ENCODE measurements at places on chromosomes 5 and 9. TPM values are rescaled to one million over a fixed set of nuclear protein-coding genes. Genes with fewer than 3 reads are reported as not detected.

PCDHGA10 gene
- total RNA-seq, result not detected

DNA sequence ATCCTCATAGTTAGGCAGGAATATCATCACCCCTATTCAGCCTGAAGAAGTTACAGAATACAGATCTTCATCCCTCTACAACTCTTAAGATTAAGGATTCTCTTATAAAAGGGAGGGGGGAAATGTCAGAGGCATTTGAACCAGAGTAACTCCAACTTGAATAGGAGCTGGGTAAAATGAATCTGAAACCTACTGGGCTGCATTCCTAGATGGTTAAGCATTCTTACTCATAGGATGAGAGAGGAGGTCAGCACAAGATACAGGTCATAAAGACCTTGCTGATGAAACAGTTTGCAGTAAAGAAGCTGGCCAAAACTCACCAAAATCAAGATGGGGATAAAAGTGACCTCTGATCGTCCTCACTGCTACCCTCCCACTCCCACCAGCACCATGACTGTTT lies 14.4 kb downstream of the FREM1 start:
- no peaks in the 10 kb centered on the region for H3K4me1 ChIP-seq
- no peak overlapping the region for H3K4me3 ChIP-seq
- H3K27me3 ChIP-seq, result no peaks in the 10 kb centered on the region
- no peak overlapping the region for H3K27ac ChIP-seq

CAMK4 gene
- 77.4 TPM for total RNA-seq

DNA sequence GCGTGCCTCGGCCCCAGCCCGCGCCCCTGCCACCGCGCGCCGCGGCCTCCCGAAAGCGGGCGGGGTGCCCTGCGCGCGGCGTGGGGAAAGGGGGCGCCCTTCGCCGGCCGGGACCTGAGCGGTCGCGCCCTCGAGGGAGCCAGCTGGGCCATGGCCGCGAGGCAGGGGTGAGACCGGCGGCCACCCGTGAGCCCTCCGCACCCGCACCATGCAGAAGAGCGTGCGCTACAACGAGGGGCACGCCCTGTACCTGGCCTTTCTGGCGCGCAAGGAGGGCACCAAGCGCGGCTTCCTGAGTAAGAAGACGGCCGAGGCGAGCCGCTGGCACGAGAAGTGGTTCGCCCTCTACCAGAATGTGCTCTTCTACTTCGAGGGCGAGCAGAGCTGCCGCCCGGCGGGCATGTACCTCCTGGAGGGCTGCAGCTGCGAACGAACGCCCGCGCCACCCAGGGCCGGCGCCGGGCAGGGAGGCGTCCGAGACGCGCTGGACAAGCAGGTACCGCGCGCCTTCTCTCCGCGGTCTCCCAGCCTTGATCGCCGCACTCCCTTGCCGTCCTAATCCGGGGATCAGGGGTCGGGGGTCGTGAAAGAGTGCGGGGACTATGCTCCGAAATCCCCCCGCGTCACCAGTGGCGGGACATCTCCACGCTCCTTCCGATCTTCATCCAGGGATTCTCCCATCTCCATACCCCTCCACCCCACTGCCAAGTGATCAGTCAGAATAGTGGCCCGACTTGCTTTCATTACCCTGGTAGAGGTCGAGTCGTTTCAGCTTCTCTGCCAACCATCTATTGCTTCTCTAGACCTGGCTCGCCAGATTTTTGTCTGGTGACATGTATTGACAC lies 590 bp downstream of the RASGRF2 start:
- H3K27me3 ChIP-seq, result peaks cover 20% of the 10 kb centered on the region
- H3K36me3 ChIP-seq, result peaks cover 8% of the 10 kb centered on the region
- peak; percentile 61 for DNase-seq
- peak overlapping the region; percentile 62 for H3K27ac ChIP-seq
- H3K4me3 ChIP-seq, result peak overlapping the region; percentile 81

DNA sequence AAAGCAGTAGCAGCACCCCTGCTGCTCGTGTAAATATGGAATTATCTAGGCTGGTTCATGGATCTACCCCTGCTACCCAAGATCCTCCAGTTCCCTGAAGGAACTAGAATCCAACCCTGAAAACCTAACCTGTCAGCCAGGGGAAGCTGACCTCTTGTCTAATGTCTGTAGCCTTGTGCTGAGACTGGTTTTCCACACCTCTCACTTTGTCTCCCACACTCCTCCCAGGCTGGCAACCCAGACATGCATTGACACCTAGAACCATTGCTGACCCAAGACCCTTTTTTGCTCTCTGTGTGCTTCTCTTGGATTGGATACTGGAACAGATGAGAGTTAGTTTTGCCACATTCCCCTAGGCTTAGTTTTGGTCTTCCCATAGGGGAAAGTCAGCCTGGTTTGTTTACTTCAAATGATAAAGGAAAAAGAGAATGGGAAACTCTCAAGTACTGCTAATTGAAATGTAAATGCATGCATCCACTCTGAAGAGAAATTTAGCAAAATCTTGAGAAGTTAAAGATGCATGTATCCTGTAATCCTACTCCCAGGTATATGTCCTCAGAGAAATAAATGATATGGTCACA lies 36.6 kb upstream of the NR4A3 start:
- H3K36me3 ChIP-seq, result no peaks in the 10 kb centered on the region
- no peak overlapping the region for H3K27ac ChIP-seq
- DNase-seq, result no peak
- H3K4me1 ChIP-seq, result peaks cover 4% of the 10 kb centered on the region

DNA sequence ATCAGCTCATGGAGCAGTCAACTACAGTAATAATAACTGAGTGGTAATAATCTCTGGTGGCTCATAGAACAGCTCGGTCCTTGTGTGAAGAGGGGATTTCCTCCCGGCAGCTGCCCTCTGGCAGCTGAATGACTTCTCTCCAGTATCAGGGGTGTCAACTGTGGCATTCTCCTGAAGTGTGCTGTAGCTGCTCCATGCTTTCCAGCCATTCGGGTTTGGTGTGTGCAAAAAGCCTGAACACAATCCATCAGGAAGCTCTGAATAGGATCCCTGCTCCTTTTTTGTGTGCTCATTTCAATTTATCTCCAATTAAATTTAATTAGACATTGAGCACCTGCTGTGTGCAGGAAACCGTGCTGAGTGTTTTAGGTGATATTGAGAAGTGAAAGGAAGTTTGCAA lies 59.8 kb upstream of the BARX1 start:
- no peak for DNase-seq
- no peak overlapping the region for H3K27ac ChIP-seq
- peaks cover 5% of the 10 kb centered on the region for H3K27me3 ChIP-seq
- H3K4me1 ChIP-seq, result no peaks in the 10 kb centered on the region
- no peak overlapping the region for H3K4me3 ChIP-seq

- no peaks in the 10 kb centered on the region for H3K4me1 ChIP-seq
- H3K27me3 ChIP-seq, result peaks cover 28% of the 10 kb centered on the region
- no peak overlapping the region for H3K4me3 ChIP-seq
- no peak overlapping the region for H3K27ac ChIP-seq
- no peaks in the 10 kb centered on the region for H3K36me3 ChIP-seq
- DNase-seq, result no peak
These were observed 4.9 kb downstream of the HSPB3 start for GRCh38 chr5:54460181-54460919.

RLN2 gene
- 2.1 TPM for total RNA-seq

GRCh38 chr5:149810856-149811255 lies 80.7 kb downstream of the PPARGC1B start:
- H3K36me3 ChIP-seq, result no peaks in the 10 kb centered on the region
- DNase-seq, result no peak
- no peak overlapping the region for H3K27ac ChIP-seq
- no peak overlapping the region for H3K4me3 ChIP-seq

GRCh38 chr9:1473956-1474634 lies 423.9 kb downstream of the DMRT2 start:
- no peak for DNase-seq
- H3K4me3 ChIP-seq, result no peak overlapping the region
- no peaks in the 10 kb centered on the region for H3K27me3 ChIP-seq
- H3K27ac ChIP-seq, result no peak overlapping the region
- H3K4me1 ChIP-seq, result peaks cover 6% of the 10 kb centered on the region
- no peaks in the 10 kb centered on the region for H3K36me3 ChIP-seq

DNA sequence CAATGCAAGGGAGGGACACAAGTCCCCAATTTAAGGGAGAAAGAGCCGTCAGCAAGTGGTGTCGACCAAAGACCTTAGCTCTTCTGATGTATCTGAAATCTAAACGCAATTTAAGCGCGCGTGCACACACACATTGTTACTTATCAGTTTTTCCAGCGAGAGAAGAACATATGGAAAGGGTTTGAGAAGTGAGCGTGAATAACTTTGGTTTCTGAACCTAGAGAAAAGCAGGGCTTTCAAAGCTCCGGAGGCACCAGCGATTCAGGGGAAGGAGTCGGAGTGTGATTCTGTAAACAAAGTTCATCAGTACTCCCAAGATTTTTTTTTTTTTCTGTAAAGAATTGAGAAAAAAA lies 191.8 kb downstream of the MEF2C start:
- peak overlapping the region; percentile 40 for H3K4me3 ChIP-seq
- peaks cover 4% of the 10 kb centered on the region for H3K36me3 ChIP-seq
- peaks cover 7% of the 10 kb centered on the region for H3K4me1 ChIP-seq
- DNase-seq, result no peak

- H3K4me1 ChIP-seq, result peaks cover 88% of the 10 kb centered on the region
- no peaks in the 10 kb centered on the region for H3K27me3 ChIP-seq
- no peak overlapping the region for H3K4me3 ChIP-seq
These were observed 44.1 kb upstream of the SUB1 start for GRCh38 chr5:32541241-32541640.

GRCh38 chr5:135880278-135880677 lies 15.4 kb downstream of the IL9 start:
- no peaks in the 10 kb centered on the region for H3K4me1 ChIP-seq
- H3K27me3 ChIP-seq, result peaks cover 46% of the 10 kb centered on the region
- H3K36me3 ChIP-seq, result no peaks in the 10 kb centered on the region

GRCh38 chr9:127915801-127916719 lies 781 bp downstream of the ST6GALNAC4 start:
- DNase-seq, result peak; percentile 83
- peaks cover 77% of the 10 kb centered on the region for H3K4me1 ChIP-seq
- no peaks in the 10 kb centered on the region for H3K27me3 ChIP-seq
- H3K27ac ChIP-seq, result peak overlapping the region; percentile 91

DNA sequence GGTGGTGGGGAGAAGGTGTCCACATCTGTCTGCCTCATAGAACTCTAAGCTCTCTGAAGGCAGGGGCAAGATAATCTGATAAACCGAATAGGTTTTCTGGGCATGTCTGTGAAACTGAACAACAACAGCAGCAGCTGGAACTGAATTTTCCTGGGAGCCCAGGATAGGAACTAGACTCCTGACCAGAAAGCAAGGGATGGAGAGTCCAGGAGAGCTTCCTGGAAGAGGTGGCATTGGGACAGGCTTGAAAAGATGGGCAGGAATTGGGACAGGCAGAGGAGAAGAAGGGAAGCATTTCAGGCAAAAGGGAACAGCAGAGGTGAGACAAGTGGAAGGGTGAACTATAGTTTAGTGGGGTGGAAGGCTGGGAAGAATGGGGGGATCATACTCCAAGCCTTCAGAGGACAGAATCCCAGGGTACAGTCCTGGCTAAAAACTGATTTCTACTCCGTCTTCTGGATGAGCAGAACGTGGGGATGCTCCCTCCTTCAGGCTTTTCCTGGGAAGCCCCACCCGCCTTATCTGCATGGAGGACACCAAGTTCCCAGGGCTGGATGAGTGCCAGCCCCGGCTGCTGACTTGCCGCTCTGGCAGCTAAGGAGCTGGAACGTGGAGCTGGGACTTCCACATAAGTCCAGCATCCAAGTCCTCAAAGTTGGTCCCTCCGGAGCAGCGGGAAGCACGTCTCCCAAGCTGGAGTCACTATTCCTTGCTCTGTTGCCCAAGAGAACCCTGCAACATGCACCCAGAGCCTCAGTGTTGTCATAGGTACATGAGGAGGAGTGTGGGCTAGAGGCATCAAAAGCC lies 13.9 kb upstream of the KIF12 start:
- DNase-seq, result no peak
- H3K27ac ChIP-seq, result no peak overlapping the region
- H3K27me3 ChIP-seq, result peaks cover 19% of the 10 kb centered on the region
- H3K36me3 ChIP-seq, result no peaks in the 10 kb centered on the region
- H3K4me1 ChIP-seq, result no peaks in the 10 kb centered on the region
- H3K4me3 ChIP-seq, result no peak overlapping the region
